ENCODE measurements at places on chromosomes 13 and 19.

DNA sequence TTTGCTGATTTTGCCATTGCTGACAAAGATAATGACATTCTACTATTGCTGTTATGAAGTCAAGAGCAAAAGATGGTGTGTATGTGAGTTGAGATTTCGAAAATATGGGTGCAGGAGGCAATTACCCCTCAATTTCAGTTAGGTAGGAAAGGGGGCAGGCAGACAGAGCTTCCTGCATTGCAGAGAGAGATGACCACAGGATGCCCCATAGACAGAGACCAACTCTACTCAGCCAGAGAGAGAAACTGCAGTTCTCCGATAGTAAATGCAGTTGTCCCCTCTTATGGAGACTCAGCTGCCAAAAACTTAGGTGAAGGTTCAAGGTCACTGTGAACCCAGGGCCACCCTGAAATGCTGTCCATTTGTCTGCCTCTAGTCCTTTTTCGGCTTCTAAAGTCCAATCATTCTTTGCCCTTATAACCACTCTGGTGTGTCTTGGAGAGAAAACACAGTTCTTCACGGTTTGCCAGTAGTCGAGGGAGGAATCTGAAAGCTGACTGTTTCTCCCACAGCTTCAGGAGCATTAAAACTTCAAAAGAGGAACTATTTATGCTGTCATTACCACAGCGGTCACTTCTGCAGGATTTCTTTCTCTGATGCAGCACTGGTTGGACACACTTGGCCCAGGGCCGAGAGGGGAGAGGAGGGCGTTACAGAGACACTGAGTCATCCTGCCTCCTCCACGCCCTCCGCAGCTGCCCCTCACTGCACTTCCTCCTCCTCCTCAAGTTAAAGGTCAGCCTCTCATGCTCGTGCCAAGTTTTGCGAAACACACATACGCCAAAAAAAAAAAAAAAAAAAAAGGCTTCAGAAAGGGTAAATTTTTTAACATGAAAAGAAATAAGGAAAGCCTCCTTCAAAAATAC is 264.3 kb downstream of the FOXO1 start:
- peak; percentile 97 for DNase-seq

DNA sequence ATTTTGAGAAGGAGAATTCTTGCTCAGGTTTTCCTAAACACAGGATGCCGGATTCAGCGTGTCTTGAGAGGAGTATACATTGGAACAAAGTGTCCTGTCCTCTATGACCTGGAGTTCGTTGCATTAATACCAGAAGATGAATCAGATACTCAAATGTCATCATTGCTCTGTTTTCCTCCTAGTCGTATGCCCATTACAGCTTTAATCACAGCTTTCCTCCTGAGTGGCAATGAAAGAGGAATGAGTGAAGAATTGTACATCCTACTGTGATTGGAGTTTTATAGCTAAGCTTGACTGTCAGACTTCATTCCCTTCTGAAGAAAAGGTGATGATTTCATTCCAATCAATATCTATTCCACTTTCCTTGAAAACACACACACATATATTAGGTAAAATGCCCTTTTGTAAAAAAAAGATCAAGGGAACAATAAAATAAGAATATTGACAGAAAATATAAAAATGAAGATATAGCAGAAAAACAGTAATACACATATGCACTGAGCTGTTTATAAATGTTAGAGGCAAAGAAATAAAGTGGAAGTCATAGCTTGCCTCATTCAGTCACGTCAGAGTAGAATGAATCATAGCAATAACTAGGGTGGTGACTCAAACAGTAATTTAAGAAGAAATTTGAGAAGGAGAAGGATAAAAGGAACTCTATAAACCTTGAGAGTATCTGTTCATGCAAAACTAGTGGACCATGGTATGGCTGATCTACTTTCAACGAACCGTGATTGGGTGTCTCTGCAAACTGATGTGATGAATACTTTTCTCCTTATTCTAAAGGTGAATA is 501.5 kb downstream of the SUCLA2 start:
- DNase-seq = no peak

GRCh38 chr13:74423434-74423833 is 289.2 kb upstream of the KLF12 start:
- DNase-seq = no peak

DNA sequence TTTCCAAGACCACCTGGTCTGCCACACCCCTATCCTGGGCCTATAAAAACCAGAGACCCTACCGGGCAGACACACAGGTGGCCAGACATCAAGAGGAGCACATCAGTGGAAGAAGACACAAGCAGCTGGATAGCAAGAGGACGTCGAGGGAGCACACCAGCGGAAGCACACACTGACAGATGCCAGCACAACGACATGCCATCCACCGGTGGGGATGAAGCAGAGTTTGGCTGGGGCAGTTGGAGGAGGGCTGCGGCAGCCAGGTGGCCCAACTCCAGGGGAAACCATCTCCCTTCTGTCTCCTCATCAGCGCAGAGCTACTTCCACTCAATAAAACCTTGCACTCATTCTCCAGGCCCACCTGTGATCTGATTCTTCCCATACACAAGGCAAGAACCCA is 200.6 kb downstream of the PCDH17 start:
- no peak for DNase-seq

DNA sequence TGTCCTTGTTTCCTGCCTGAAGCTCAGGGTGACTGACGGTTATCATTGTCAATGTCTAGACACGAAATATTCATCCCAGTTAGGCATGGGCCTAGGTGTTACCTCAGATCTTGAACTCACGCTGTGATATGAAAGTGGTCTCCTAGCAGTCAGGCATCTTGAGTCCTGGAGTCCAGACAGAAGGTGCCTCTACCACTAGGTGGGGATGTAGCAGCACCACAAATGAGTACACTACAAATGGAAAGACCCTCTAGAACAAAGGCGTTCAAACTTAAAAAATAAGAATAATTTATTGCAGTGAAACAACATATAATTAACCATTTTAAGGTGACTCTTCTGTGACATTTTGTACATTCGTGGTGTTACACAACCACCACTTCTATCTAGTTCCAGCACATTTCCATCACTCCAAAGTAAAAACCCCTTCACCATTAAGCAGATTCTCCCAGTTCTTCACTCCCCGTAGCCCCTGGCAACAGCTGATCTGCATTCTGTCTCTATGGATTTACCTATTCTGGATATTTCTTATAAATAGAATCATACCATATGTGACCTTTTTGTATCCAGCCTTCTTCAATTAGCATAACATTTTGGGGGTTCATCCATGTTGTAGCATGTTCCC is 11.9 kb upstream of the FRY start:
- DNase-seq = peak; percentile 91

GRCh38 chr19:38283271-38283670 is 18.9 kb downstream of the SPINT2 start:
- DNase-seq = no peak

- DNase-seq = no peak
These were observed 56.2 kb downstream of the FLT1 start for GRCh38 chr13:28438598-28439334.

DNA sequence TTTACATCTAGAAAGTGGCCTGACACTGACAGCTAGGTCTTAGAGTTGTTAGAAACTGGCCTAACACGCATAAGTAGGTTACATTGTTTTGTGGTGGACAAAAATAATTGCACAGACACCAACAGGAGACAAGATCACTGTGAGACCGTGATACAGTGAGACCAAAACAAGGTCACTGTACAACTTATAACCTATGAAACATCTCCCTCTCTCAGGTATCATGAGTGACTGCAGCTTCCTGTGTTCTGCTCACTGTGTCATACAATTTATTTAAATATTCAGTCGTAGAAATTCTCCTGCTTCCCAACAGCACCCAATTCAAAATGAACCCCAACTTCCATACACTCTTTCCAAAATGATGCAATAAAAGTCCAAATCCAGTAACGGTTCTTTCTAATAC is 2165.2 kb downstream of the PCDH9 start:
- no peak for DNase-seq

DNA sequence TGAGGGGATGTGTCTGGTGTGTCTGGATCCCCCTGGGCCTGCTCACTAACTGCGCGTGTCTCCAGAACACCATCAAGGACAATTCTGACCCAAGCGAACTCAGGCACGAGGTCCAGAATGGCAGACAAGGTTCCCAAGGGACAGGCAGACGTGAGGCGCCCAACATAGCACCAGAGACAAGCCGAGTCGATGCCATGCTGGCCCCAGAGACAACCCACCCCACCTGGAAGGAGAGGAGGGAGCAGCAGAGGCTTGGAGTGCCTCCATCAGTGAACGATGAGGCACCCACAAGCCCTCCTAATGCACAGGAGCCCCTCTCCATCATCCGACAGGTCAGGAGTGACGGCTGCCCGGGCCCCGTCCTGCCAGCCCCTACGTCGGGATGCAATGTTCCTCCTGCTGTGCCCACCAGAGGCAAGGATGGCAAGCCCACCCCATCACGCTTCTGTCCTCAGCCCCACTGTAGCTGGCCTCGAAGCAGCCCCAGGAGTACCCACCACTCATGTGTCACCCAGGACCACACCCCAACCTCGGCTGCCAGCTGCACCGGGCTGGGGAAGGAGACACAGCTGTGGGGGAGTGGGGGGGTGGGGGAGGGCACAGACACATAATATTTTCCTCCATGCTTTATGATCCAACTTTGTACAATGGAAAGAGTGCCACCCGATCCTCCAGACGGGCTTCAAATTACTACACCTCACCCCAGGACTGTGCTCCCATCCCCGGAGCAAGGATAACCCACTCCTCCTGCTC is 11.8 kb downstream of the AP3D1 start:
- no peak for DNase-seq

DNA sequence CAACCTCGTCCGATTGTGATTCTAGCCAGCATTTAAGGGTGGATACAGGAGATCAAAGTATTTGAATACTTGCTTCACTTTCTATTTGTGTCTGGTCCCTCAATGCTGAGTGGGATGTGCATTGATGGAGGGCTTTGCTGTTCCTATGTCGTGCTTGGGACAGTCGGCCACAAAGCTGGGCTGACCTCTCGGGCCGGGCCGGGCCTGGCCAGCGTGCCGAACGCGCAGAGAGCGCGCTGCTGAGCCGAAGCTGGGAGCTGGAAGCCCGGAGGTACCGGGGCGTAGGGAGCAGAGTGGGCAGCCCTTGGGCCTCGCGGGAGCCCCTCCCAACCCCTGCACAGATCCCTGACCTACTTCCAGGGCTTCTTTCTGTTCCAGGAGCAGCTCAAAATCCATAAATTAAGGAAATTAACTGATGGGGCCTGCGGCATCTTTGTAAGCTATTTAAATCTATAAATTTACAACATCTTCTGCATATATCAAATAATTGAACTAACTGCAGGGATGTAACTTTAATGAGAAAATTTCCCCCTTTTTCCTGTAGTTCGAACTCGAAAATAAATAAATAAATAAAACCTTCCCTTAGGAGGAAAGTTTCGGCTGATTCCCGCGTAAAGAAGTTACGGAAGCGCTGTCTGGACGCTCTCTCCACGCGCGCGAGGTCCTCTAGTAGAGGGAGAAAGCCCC is 1.8 kb upstream of the KCTD15 start:
- peak; percentile 18 for DNase-seq

DNA sequence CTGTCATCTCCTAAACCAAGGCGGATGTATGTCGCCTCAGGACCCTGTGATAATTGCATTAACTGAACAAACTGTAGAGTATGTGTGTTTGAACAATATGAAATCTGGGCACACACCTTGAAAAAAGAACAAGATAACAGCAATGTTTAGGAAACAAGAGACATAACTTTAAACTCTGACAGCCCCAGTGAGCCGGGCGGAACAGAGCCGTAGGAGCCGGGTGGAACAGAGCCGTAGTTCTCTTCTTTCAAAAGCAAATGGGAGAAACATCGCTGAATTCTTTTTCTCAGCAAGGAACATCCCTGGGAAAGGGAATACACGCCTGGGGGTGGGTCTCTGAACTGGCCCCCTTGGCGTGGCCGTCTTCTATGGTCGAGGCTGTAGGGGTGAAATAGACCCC is 31.8 kb upstream of the ZNF675 start:
- no peak for DNase-seq

GRCh38 chr19:54444737-54445136 is 4.3 kb upstream of the LENG8 start:
- DNase-seq = no peak

GRCh38 chr13:98389319-98389718 is 187.6 kb downstream of the STK24 start:
- peak; percentile 12 for DNase-seq

DNA sequence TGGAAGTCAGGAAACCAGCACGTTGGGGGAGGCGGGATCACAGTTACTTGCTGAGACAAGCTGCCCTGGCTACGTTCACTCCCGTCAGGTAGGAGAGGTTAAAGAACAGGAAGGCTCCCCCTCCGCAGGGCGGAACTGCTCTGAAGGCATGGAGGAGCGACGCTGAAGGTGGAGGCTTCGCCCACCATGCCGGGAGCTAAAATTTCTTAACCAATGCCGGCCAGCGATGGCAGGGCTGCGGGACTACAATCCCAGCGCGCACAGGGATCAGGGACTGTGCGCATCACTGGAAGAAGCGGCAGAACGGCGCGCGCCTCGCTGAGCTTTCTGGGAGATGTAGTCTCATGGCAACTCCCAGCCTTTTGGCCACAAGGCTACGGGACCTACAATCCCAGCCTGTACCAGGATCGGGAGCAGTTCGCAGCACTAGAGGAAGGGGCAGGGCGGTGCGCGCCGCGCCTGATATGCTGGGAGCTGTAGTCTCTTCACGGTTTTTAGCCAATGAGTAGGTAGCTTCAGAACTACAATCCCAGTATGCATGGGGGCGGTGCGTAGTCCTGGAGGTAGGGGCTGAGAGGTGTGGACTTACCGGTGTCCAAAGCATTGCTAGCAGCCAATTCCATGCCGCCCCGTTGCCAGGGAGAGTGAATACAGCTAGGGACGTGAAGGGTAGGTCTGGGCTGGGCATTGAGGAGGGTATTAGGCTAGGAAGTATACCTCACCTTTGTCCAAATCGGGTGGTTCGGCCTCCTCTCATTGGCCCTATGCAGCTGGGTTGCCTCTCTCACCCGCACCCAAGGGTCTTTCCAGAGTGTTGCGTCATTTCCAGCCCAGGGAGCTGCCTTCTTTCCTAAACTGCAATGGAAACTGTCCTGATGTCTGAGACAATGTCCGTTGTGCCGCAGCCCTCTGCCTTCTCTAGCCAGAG is 12.8 kb upstream of the ZNF682 start:
- peak; percentile 95 for DNase-seq

GRCh38 chr19:6577476-6578125 is 13.3 kb downstream of the CD70 start:
- DNase-seq = peak; percentile 20

Data from dermis blood vessel endothelial cell (primary cell).